ENCODE measurements at places on chromosomes 3 and 15.

DNA sequence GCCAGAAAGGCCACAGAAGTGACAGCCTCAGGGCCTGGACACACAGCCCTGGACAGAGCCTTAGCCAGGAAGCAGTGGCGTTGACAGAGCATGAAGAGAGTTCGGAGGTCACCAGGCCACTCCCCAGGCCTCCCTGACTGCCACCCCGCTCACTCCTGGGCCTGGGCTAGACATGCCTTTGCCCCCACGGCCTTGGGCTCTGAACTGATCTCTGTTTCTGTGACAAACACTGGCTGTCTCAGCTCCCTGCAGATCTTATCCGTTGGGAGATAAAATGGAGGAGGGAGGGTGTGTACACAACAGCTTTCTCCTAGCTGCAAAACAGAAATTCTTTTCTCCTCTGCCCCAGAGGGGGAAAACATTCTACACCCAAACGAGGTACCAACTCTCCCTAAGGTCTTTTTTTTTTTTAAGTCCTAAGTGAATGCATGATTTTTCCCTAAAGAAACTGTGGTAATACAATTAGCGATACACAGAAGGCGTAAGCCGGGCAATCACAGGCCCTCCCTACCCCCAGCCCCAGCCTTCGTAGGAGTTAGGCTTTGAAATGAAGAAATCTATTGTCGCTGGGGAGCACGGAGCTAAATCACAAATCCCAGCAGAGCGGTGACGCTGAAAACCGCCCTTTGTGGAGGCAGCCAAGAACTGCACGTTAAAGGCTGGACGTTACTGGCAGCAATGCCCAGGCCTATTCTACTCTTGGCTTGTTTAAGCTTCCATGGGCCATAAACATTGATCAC, 45.0 kb downstream of the SRGAP3 start:
- DNase-seq = no peak

- no peak for DNase-seq
These were observed 124.9 kb downstream of the IGSF11 start for GRCh38 chr3:118909763-118910162.

DNA sequence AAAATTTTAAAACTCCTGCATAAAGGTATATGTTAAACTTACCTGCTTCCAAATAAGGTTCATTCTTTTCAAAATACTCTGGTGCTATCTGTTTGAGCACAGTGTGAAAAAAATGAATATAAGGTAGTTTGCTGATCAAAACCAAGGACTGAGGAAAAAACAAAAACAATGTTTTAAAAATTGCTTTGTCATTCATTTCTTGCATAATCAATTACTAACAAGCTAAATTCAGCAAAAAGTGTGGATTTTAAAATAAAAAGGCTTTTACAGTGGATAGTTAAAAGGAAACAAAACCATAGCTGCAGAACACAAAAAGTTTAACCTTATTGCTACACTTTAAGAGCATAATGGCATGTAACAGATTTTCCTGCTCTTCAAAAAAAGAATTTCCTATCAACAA, 31.5 kb downstream of the DENND6A start:
- DNase-seq = no peak

- DNase-seq = no peak
These were observed 170.5 kb downstream of the PYDC2 start for GRCh38 chr3:191631496-191631895.

DNA sequence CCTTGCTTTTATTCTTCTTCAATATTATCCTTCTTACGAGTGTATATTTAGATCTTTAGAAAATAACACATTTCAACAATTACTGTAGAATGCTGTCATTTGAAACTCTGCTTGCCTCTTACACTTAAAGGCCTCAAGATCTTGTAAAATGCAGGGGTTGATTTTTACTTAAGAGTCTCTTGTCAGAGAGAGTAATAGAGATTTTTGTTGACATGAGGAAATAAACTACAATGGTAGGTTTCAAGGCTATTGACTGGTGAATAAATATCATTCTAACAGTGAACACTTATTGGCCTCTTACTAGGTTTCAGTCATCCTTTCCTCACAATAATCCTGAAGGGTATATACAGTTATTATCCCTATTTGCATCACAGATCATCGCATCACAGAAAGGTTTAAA, 344.6 kb downstream of the GBE1 start:
- no peak for DNase-seq

DNA sequence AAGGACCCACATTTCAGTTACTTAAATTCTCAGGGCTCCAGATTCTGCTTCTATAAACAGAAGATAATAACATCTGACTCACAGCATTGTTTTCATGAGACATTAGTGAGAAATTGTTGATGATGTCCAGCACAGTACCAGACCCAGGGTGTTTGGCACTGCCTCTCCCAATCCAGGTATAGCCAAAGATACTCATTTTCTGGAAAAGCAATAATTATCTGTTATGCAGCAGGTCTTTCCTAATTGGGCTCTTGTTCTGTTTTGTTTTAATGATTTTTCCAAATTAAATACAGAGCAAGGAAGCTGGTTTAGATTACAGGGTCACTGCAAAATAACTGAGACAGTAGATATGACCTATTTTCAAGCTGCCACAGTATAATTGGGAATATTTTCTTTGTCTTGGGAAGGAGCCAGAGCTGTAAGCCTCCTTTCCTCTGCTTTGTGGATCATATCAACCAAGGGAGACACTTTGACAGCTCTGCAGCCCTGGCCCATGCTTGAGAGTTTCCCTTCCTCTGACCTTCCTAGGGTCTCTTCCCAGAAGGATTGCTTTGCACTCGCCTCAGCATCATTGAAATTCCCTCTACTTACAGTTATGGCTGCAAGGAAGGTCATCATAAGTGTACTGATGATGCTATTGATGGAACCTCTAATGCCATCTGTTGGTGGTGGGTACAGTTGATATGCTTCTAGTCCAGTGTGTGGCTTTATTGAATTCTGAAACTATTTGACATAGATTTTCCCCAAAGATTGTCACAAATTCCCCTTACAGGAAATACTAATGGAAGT, 522.4 kb upstream of the ADAMTS9 start:
- DNase-seq = no peak

GRCh38 chr15:55398243-55398642, 9.9 kb downstream of the CCPG1 start:
- no peak for DNase-seq

DNA sequence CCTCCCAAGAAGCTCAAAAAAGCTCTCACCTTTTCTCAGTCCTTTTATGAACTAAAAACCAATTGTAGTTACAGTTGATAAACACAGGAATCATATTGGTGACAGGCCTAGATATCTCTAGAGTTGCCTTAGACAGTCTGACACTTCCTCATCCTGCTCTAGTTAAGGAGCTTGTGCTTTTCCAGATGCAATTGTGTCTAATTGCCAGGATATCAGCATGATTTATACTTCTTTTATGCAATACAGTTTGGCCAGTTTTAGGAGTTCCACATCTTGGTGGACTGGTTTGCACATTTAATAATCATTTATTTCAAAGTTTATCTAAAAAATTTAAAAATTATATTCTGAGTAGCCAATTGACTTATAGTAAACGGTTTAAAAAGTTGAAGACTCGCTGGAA, 95.7 kb downstream of the DUT start:
- DNase-seq = no peak

- DNase-seq = no peak
These were observed 322.0 kb upstream of the MANF start for GRCh38 chr3:51063053-51063452.

GRCh38 chr15:60079210-60079609, 75.1 kb downstream of the FOXB1 start:
- no peak for DNase-seq

- no peak for DNase-seq
These were observed 567.2 kb upstream of the NECTIN3 start for GRCh38 chr3:110504401-110504800.

DNA sequence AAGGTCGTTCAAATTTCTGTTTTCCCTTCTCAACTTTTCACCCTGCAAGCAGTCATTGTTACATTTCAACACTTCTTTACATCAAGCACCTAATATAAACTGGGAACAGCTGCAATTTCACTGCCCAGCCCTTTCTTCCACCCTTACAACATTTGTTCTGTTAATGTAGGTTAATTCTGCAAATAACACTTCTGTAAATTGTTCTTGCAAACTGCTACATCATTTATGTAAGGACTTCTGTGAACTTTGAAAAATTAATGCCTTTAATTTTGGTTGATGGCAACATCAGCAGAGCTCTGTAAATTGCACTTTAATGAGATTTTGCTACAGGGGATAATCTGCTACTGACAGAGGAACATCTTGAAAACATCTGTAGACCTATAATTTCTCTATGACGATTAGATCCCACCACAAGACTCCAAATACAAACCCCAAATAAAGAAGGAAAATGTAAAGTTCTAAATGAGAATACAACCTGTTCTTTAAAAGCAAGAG, 93.5 kb downstream of the ZIC4 start:
- DNase-seq = no peak

DNA sequence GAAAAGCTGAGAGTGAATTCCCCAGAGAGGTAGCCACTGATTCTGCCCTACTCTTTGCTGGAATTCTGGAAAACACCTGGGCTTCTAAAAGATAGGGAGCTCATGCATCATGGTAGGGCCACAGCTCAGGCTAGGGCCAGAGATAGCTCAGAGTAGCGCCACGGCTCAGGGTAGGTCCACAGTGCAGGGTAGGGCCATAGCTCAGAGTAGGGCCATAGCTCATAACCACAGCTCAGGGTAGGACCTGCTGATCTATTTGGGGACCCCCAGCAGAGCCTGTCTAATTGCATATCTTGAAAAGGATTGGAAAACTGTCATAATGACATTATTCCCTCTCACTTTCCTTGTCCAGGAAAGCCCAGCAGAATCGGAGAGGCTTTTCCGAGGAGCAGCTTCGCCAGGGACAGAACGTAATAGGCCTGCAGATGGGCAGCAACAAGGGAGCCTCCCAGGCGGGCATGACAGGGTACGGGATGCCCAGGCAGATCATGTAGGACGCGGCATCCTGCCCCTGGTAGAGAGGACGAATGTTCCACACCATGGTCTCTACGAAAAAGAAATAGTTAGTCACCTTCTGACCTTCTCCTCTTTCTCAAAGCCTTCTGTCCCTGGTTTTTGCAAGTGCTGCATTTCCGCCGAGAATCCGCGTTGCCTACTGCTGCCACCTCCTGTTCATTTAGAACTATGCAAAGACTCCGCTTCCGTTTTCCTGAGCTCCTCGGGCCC, 14.5 kb downstream of the TAGLN3 start:
- peak; percentile 54 for DNase-seq

DNA sequence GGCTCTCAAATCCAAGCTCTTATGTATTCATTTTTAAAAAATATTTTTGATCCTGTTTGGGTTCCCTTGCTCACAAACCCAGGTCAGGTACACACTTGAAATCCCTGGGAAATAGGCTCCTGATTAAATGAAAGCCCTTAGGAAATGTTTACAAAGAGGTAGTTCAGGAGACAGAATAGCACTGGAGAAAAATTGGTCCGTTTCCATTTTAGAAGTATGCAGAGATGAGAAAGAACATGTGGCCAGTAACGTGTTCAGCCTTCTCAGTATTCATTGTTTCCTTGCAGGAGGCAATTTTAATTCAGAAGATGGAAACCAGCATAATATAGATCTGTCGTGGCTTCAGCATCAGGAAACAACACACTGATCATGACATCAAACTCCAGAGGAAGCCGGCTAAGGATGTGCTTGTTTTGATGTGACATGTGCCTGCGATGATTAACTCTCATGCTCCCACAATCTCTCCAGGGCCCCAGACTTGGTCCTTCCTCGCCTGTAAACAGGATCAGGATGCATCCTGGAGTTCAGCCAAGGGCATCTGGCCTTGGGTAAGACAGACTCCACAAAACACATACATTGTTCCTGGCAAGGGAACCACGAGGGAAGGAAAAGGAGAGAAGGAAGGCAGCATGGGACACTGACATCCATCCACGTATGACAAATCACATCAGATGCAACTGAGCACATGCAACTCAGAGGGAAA, 350.5 kb upstream of the THBS1 start:
- DNase-seq = no peak

DNA sequence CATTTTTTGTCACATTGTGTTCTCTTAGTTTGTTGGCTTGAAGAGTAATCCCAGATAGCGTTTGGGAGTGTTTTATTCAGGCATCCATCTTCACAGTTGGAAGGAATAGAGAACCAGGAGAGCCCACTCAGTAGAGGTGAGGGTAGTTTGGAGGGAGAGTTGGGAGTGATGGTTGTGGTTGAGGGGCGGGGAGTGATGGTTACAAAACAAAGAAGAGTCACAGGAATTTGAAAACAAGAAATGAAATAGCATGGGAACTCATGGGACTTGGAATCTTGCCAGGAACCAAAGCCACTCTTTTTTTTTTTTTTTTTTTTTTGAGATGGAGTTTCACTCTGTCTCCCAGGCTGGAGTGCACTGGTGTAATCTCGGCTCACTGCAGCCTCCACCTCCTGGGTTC, 36.3 kb downstream of the DUT start:
- no peak for DNase-seq

All from stimulated activated CD4-positive, alpha-beta T cell treated with anti-CD3 and anti-CD28 coated beads, Interleukin-4, amount 100 ng/mL, for 48 hours (primary cell).